ENCODE measurements at places on chromosomes 7 and 10.
A peak's percentile ranks its signal among the peaks of the same experiment; 100 is the strongest.

DNA sequence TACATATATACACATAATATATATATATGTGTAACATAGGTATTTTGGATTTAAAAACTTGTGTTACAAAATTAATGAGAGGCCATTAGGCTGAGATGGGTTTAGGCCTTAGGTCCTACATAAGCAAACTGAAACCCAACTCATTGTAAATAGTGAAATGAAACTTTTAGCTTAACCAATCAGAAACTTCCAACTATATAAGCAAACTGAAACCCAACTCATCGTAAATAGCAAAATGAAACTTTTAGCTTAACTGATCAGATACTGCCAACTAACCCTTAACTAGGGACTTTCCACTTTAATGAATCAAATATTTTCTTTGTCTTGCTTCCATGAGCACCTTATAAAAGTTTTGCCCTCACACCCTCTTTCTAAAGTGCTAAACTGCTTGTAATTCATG is 17.3 kb upstream of the SAMD9L start:
- DNase-seq = peak; percentile 15

- DNase-seq = peak; percentile 63
Observed at GRCh38 chr10:114754445-114755320, 66.9 kb upstream of the FHIP2A start.

DNA sequence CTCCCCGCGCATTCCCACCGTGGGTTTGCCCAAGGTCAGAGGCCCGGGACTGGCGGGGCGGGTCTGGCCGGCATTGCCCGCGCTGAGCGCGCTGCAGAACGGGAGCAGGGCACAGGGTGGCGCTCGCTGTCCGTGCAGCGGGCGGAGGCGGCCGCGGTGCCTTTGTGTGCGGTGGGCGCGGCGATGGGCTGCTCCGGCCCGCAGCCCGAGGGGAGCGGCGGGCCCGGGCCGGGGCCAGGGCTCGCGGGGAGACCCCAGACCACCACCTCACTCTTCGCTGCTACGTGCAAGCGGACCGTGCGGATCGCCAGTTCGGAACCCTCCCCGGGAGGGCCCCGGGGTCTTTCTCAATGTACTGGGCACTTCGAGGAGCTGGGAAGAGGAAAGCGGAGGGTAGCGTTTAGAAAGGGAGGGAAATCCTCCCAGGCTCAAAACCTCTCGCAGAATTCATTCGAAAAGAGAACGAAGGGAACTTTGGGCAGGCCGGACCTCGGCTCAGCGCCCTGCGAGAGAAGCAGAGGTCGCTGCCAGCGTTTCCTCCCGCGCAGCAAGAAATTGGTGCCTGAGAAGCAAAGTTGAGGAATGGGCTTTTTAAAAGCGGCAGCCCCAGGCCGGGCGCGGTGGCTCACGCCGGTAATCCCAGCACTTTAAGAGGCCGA is 8.5 kb downstream of the SP8 start:
- no peak for DNase-seq

- DNase-seq = peak; percentile 97
Observed at GRCh38 chr7:151597541-151598444, 78.1 kb upstream of the RHEB start.

DNA sequence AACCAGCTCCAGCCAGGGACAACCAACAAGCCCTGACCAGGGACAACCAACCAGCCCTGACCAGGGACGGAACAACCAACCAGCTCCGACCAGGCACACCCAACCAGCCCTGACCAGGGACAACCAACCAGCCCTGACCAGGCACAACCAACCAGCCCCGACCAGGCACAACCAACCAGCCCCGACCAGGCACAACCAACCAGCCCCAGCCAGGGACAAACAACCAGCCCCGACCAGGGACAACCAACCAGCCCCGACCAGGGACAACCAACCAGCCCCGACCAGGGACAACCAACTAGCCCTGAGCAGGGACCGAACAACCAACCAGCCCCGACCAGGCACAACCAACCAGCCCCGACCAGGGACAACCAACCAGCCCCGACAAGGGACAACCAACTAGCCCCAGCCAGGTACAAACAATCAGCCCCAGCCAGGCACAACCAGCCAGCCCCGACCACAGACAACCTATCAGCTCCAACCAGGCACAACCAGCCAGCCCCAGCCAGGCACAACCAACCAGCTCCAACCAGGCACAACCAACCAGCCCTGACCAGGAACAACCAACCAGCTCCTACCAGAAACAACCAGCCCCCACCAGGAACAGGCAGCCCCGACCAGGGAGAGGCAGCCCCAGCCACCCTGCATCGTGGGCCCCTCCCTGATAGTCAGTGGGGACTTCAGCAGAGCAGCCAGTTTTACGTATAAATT is 56.4 kb downstream of the PROSER2 start:
- DNase-seq = no peak

DNA sequence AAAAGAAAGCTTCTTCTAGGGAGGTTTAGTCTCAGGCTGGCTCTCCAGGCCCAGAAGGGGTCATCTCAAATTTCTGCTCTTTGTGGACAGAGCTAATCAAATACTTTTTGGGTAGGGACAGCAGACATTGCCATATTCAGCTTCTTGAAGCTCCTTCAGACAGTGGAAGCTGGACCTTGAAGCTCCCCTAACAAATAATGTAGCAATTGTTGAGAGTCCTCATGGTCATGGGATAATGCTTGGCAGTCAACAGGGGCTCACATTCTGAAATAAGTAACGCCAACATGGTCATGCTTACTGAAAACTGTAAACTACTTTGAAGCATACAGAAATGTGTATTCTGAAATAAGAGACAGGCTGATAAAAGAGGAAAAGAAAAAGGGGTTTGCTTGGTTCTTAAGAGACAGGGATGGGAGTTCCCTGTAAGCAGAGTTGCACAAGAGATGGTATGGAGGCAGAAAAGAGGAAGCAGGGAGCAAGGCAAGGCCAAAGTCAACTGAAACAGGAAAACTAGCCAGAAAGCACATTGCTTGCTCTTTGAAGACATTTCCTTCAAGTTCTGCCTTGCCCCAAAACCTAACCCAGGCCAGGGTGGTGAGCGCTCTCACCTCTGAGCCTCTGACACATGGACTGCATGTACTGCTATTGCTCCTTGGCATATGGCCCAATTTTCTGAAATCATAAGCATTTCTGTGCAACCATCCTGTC is 53.1 kb upstream of the KMT2E start:
- no peak for DNase-seq

GRCh38 chr10:63744060-63744941 is 223.1 kb downstream of the REEP3 start:
- peak; percentile 61 for DNase-seq

DNA sequence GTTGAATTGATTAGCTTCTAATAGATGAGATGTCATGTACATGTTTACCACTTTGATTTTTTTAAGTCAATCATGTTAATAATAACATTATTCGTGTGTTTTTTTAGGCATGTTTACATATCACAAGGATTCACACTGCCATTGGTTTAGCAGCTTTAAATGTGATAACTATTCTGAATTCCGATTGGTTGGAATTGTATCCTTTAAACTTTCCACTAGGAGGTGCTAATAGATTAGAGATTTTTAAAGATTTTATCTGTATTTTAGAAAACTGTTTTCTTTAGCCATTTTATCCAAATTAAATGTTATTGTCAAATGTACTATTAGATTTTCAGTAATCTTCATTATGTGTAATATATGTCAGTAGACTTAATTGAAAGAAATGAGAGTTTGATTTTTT is 83.2 kb downstream of the HECTD2 start:
- peak; percentile 79 for DNase-seq

GRCh38 chr10:49371967-49372366 is 23.9 kb downstream of the DRGX start:
- DNase-seq = no peak

- DNase-seq = peak; percentile 54
Observed at GRCh38 chr10:95391581-95392216, 100.9 kb upstream of the PDLIM1 start.

DNA sequence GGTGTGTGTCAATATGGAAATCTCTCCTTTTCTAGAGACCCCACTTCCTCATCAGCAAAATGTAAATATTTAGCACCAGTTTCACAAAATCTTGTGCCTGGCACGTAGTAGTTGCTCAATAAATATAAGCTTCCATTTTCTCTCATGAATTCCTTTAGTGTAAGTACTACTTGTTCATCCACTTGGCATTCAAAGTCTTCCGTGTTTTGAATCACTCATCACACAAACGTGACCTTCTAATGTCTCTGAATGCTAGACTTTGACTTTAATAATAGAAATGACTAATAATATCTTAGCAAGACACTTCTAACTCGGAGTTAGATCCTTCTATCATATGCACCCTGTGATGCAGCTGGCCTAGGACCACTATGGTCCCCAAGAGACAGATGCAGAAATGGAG is 168.7 kb upstream of the ZNF32 start:
- no peak for DNase-seq

DNA sequence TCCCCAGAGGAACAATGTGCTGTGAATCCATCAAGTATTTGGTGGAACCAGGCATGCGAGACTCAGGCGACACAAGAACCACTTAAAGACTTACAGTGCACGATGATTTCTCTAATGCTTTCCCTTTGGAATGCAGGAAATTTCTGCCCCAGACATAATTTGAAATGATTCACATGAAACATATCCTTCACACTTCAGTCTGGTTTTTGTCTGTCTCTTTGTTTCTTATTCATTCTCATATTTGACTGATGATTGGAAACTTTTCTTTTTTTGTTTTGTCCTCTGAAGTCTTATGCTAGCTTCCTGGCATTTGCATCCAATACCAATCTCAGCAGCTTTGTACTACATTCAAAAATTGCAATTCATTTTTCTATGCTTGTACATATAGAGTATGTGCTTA is 502.8 kb downstream of the PHTF2 start:
- peak; percentile 9 for DNase-seq

GRCh38 chr10:118447478-118448270 is 105.5 kb upstream of the FAM204A start:
- peak; percentile 20 for DNase-seq

DNA sequence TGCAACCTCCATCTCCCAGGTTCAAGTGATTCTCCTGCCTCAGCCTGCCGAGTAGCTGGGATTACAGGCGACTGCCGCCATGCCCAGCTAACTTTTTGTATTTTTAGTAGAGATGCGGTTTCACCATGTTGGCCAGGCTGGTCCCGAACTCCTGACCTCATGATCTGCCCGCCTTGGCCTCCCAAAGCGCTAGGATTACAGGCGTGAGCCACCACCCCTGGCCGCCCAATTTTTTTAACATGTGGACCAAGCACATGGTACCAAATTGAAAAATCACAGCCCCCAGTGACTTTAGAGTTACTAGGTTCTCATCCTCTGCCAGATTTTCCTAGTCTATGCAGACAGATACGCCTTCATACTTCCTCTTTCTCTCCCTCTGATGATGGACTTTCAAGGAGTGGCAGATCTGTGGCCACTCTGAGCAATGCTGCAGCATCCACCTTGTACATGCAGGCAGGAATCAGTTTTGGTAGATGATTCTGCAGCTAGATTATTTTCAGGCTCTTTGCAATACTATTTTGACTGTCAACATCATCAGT is 34.0 kb upstream of the EZH2 start:
- no peak for DNase-seq

- DNase-seq = peak; percentile 84
Observed at GRCh38 chr7:16978358-16979244, 96.8 kb upstream of the AGR3 start.

GRCh38 chr10:80542053-80542452 is 4.4 kb downstream of the SH2D4B start:
- no peak for DNase-seq

DNA sequence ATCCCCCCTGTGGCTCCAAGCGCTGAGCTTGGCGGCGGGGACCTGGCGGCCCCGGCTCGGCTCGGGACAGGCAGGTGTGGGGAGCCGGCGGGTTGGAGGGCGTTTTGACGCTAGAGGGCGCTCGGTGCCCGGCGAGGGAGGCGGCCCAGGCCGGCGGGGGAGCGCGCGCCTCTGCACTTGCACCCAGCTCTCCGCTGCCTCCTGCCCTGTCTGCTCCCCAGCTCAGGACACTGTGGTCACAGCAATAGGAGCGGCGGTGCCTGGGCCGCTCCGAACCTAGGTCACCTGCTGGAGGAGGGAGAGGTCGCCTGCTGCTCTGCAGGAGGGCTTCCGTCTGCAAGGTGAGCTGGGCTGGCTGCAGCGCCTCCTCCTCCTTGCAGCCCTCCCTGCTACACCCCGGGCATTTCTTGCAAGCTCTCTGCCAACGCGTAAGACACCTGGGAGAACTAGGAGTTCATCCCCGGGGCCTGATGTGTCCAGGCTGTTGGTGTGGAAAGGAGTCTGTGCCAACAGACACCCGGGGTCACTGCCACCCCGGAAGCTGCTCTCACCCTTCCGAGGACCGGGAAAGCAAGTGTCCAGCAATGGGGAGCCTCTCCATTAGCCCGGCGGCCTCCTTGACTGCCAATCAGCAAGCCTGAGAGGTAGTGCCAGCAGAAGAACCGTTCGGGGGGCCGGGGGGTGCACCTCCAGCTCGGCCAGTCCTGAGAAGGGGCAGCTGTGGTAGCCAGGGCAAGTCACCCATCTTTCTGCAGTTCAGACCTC is 620.4 kb downstream of the GALNT17 start:
- DNase-seq = no peak

GRCh38 chr7:35736725-35737124 is 41.8 kb upstream of the HERPUD2 start:
- peak; percentile 44 for DNase-seq

- DNase-seq = no peak
Observed at GRCh38 chr10:109689785-109690184, 233.5 kb downstream of the XPNPEP1 start.

GRCh38 chr10:89837165-89838043 is 136.0 kb downstream of the KIF20B start:
- DNase-seq = peak; percentile 42

GRCh38 chr7:27942711-27943110 is 202.7 kb downstream of the TAX1BP1 start:
- DNase-seq = no peak

GRCh38 chr7:5610500-5611186 is 170.8 kb downstream of the RNF216 start:
- no peak for DNase-seq

DNA sequence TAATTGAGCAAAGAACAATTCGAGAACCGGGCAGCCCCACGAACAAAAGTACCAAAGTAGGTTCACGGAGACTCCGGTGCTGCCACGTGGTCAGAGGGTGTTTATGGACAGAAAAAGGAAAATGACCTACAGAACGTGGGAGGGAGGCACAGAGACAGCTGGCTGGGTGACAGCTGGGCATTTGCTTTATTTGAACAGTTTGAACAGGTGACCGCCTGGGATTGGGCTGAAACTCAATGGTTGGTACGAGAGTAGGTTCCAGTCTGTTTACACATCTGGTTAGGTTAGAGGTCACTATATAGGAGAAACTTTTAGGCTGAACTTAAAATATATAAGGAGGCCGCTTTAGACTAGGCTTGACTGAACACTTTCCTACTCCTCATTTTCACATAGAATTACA is 50.6 kb upstream of the CELF2 start:
- DNase-seq = no peak

DNA sequence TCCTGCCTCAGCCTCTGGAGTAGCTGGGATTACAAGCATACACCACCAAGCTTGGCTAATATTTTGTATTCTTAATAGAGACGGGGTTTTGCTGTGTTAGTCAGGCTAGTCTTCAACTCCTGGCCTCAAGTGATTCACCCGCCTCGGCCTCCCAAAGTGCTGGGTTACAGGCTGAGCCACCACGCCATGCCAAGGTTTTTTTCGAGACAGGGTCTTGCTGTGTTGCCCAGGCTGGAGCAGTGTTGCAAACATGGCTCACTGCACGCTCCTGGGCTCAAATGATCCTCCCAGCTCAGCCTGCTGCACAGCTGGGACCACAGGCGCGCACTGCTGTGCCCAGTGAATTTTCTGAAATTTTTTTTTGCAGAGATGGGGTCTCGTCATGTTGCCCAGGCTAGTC is 3.3 kb upstream of the SEC31B start:
- DNase-seq = no peak

Data from fibroblast of lung (primary cell).